ENCODE measurements at places on chromosomes 12 and 14.

DNA sequence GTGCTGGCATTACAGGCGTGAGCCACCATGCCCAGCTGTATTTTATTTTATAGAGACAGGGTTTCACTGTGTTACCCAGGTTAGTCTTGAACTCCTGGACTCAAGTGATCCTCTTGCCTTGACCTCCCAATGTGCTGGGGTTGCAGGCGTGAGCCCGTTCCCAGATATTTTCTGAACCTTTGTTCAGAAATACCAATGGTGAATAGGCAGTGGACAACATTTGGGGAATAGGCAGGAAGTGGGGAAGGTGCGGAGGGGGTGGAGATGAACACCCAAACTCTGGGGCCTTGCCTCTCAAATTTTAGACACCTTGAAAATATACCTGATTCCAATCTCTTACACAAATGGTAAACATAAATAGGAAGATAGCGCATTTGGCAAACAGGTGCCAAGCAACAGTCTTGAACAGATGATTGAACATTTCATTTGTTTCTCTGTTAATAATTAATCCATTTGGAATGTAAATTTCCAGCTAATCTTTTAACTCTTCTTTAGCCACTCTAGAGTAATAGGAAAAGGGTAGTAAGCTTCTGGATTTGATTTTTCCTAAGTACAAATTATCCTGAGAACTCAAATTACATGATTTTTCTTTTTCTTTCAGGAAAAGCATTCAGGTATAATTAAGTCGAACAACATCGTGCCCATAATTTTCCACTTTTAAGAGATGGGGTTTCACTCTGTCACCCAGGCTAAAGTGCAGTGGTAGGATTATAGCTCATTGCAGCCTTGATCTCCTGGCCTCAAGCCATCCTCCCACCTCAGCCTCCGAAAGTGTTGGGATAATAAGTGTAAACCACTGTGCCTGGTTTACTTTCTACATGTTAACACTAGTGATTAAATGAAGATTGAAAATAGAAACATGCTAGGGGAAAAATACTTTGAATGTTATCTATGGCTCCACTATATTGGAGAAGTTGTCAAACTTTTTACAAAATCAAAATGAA is 22.9 kb upstream of the RNF34 start:
- DNase-seq = no peak

DNA sequence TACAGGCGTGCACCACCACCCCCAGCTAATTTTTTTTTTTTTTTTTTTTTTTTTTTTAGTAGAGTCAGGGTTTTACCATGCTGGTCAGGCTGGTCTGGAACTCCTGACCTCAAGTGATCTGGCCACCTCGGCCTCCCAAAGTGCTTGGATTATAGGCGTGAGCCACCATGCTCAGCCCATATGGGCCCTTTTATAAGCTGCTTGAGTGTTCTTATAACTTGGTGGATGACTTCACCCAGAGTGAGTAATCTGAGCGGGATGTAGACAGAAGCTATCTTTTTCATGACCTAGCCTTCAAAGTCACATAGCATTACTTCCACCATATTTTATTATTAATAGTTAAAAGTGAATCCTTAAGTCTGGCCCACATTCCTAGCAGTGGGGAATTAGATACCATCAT is 16.4 kb downstream of the BBOF1 start:
- DNase-seq = no peak

DNA sequence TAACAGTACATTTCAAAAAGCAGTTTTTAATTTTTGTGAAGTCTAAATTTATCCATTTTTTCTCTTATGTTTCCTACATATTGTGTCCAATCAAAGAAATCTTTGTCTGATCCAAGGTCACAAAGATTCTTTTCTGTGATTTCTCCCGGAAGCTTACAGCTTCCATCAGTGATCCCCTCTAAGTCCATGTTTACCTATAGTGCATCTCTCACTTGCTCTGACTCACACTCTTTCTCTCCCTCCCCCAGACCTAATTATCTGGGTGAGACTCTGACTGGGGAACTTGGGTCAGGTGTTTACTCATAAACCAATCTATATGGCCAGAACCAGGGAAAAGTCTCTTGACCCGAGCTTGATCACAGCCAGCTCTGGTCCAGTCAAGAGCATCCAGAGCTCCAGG is 224.4 kb downstream of the SPTSSA start:
- no peak for DNase-seq

DNA sequence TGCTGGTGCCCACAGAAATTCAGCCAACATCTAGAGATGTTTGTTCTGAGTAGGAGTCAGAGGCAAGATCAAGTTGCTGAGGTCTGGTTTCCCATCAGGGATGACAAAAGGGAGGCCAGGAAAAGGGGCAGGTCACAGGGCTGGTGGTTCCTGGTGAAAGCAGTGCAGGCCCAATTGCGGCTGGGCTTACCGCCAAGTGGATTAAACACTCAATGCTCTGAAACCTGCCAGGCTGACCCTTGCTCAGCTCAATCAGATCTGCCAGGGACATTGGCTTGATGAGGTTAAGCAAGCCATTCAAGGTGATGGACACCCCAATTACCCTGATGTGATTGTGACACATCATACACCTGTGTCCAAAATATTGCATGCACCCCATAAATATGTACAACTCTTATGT is 5.5 kb upstream of the OAS1 start:
- DNase-seq = no peak

DNA sequence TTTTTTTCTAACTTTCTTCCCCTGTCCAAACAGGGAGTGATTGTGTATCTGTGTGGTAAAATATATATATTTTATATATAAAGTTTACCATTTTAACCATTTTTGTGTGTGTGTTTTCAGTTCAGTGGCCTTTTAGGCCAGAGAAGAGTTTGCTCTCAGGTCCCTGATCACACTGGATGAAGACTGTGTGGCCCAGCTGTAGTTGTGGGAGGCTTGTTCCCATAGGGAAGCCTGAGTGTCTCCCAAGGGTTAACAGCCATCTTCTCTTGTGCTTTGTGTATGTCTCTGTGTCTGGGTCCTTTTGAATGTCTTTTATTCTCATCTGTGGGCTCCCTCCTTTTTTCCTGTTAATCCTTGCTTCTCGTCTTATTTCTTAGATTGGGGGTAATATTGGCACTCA is 23.4 kb downstream of the CGRRF1 start:
- DNase-seq = no peak

DNA sequence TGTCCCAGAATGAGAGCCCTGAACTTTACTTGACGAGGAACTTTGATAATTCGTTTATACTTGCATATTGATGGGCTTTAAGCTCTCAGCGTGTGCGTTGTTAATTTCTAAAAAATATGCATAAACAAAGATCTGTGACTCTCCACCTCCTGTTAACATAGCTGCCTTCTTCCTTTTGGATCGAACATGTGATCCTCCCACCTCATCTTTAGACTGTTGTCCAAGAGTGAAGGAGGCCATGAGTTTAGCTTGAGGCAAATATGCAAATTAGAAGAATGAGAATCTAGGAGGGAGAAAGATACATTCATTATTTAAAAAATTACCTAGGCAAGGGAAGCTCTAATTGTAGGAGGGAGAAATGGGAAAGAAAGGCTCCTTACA is 617 bp downstream of the TTC8 start:
- DNase-seq = no peak

DNA sequence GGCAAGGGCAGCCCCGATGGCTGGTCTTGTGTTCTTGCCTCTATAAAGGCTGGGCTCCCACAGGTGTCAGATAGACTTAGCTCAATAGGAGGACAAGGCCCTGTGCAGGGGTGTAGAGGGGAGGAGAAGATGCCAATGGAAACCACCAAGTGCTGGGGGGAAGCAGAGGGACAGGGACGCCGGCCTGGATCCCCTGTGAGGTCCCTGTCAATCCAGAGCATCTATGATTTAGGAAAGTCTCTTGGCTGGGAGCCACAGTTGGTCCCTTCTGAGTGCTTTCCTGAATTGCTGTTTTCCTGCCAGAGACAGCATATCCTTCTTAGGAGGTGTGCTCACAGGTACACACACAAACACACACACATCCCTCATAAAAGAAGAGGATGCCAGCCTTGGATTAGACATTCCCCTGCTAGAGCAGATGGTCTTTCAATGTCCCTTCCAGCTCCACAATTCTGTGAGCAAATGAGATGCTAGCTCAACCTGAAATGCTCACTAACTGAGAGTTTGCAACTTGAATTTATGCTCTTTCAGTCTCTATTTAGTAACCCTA is 62.7 kb downstream of the TTC7B start:
- DNase-seq = no peak

DNA sequence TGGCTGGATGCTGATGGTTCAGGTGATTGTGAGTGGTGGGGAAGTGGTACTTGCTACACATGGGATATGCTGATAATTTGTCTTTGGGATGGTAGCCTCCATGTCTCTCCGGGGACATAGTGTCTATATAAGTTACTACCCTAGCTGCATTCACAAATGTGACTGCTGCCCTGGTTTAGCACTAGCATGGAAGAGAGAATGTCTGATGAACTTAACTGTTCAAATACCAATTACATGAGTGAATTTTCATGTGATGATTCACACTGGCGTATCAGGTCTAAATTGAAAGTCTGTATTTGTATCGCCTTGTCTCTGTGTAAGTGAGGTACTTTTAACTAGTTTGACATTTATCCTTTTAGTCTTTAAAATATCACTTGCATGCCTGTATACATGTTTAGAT is 34.4 kb downstream of the ATF7IP start:
- no peak for DNase-seq

GRCh38 chr14:35387219-35387618 is 17.3 kb downstream of the NFKBIA start:
- no peak for DNase-seq

- no peak for DNase-seq
Measured at GRCh38 chr12:31406345-31406744, 80.4 kb upstream of the SINHCAF start.

DNA sequence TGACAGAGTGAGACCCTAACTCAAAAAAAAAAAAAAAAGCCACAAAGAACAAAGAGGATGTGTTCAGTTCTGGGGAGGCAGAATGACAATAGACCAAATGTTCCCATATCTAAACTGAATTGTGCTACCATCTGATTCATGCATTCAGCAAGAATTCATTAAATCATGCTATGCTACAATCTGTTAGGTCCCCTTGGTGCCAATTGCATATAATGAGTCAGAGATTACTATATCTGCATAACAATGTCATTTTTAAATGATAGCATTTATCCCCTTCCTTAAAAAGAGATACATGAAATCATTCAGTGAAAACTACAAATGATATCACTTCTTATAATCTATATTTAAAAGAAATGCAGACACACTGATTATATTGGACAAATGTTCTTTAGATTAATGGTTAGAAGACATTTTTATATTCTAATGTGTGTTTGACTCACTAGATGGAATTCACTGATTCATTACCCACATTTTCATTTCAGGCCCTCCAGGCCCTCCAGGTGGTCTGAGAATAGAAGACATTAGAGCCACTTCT is 207.6 kb upstream of the PDZRN4 start:
- no peak for DNase-seq

GRCh38 chr12:53345486-53346188 is 9.5 kb upstream of the SP7 start:
- DNase-seq = no peak

GRCh38 chr12:117444781-117445180 is 83.4 kb upstream of the NOS1 start:
- DNase-seq = no peak

- no peak for DNase-seq
Measured at GRCh38 chr14:95291859-95292542, 27.7 kb downstream of the CLMN start.

DNA sequence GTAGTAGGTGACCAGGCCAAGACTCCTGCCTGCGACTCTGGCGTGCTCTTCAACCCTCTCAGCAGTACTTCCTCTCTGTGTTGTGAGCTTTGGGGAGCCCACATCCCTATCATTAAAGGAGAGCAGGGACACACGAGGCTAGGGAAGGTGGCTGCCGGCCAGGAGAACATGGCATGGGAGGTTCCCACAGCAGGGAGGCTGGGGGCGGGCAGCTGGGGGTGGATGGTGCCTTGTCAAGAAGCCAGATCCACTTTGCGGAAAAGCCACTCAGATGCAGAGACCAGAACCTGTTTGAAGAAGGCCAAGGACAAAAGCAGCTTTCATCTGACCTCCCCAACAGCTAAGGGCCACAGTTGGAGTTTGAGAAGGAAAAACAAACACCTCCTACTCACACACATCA is 198.6 kb downstream of the BCL11B start:
- DNase-seq = peak; percentile 5

Data from KBM-7 (cell line).